ENCODE measurements at places on chromosomes 3 and 15. TPM values are rescaled to one million over a fixed set of nuclear protein-coding genes. Genes with fewer than 3 reads are reported as not detected.
A peak's percentile ranks its signal among the peaks of the same experiment; 100 is the strongest.

DNA sequence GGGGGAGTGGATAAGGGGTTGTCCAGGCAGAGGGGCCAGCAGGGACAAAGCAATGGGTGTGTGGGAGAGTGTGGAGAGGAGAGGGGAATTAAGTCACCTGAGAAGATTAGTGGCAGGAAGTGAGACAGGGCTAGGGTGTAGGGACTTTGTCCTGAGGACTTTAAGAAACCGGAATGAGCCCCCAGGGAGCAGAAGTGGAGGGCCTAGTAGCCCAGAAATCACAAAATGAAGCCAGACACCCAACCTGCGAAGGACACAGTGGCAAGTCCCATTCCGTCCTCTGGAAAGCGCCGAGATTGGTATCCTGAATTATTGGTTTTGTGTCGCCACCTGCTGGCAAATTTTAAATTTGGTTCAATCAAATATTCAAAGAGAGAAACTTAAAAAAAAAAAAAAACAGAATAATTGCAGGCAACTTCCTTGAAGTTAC, 78.0 kb upstream of the SLC25A36 start:
- no peak for DNase-seq

GRCh38 chr3:157128771-157129681, 30.9 kb downstream of the CCNL1 start:
- peak; percentile 66 for DNase-seq

CLRN1 gene
- not detected for total RNA-seq

- no peak for DNase-seq
These were observed 3.4 kb upstream of the SEC22A start for GRCh38 chr3:123198372-123198771.

DNA sequence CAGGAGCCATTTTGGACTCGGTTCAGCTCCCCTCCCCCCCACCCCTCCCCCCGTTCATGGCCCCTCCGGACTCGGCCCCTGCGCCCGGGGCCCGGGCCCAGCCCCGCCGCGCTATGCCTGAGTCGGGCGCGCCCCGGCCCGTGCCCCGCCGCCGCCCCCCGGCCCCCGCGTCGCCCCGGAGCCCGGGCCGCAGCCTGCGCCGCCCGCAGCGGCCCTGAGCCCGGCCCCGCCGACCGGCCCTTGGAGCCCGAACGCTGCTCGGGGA, 155 bp downstream of the ACVR2B start:
- no peak for DNase-seq

DNA sequence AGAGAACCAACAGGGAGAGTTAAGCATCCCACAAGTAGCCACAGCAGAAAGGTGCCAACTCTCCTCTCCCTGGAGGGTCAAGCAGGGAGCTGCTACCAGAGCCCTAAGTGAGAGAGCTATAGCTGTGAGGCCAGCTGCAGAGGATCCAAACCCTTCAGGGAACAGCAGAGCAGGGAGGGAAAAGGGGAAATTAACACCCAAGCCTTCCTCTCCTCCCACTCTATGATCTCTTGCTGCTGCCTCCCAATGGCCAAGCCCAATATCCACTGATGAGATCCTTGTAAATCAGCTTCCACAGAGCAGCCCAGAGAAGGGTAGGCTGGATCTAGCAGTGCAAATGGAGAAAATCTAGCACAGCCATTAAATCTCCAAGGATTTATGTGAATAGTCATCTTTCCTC, 68.2 kb upstream of the THBS1 start:
- DNase-seq: no peak

DNA sequence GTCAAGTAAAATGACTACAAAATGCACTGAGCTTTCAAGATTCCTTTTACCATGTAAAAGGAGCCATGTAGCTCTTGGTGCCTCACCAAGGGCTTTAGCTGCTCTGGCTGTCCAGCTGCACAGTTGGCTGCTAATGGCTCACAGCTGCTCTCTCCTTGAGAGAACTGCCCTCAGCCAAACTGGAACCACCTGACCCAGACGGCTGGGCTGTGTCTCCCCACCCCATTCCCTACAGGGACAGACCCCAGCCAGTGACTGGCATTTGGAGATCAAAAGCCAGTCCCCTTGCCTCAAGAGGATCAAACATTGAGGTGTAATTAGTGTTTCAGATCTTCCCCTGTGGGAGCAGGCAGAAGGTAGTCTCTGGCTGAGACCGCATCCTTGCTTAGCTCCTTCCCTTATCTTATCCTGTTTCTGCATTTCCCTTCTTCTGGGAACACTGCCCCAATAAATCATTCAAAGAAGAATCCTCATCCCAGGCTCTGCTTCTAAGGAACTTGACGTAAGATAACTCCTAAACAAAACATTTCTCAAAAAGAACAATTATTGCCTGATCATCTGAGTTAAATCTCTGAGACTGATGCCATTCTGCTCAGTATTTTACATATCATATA, 28.6 kb upstream of the UBE2E2 start:
- no peak for DNase-seq

RAB6B gene
- total RNA-seq: 0.24 TPM

DNA sequence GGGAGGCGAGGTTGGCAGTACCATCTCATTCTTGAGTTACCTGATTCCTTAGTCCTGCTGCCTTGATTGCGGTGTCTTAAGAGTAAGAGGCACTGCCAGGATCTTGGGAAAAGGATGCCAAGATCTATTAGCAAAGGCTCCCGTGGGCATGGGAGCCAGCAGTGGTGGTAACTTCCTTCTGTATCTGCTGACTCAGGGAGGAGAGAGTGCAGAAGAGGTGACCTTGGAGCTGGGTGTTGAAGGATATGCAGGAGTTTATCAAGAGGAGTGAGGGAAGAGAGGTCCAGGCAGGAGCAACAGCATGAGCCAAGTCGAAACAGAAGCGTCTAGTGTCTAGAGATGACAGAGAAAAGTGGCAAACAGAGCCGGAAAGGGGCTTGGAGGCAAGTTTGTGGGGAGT, 4.5 kb downstream of the MESP2 start:
- DNase-seq: no peak

ANKDD1A gene
- 3.0 TPM for total RNA-seq

GRCh38 chr3:141421639-141422319, 53.5 kb downstream of the ZBTB38 start:
- DNase-seq: no peak

DPH3 gene
- total RNA-seq: 32.8 TPM

IL20RB gene
- total RNA-seq: 0.71 TPM
